CMK (cell line): ENCODE measurements at places on chromosomes 12 and 14.
A peak's percentile ranks its signal among the peaks of the same experiment; 100 is the strongest.

DNA sequence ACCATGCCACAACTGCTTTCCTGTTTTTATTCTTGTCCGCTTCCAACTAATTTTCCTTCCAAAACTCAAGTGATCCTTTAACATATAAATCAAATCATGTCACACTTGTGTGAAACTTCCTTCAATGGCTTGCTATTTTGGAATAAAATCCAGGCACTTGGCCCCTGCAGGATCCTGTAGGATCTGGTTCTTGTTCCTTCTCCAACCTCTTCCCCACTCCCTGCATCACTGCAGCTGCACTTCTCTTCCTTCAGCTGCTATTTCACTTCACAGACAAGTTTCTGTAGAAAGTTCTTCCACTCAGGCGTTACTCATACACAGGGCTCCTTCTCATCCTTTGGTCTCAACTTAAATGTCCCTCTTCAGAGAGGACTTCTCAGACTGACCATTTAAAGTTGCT is 239.7 kb upstream of the BTG1 start:
- DNase-seq = no peak

DNA sequence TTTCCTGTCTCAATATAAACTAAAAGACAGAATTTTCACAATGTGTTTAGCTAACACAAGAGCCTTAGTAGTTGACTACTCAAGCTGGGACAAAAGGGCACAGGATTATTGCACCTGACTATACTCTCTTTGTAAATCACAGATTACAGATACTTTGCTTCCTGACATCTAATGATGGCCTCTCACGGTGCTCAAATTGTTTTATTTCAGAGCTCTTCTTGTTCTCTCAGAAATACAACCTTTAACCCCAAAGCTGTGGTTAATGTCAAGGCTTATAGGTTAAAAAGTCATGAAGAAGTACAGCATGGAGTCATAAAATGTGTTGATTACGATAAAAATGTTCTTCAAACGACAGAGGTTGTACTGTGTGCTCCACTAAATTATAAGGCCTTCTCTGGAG is 89.9 kb upstream of the CPNE8 start:
- no peak for DNase-seq

DNA sequence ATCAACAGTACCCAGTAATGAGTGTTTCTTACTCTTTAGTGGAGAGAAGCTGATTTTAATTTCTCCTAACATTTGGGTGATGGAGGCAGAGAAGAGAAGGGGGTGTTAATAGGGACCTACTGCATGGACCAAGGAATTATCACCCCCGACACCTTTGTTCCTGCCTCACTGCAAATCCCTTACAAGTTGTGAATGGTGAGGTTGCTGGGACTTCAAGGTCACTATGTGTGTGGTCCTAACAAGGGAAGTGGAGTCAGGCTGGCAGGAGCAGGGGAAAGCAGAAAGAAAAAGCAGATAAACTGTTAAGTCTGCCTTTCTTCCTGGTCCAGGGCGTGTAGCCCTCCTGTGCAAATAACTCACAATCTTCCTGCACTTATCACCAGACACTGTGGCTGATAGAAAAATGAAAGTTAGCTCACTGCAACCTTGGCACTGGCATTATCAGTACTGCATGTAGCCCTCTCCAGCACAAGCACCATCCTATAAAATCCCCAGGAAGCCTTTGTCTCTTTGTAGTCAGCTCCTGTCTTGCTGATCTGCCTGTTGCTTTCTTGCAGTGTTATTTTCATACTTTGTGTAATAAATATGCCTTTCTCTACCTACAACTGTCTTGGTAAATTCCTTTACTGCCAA is 112.3 kb upstream of the DNM1L start:
- DNase-seq = no peak

DNA sequence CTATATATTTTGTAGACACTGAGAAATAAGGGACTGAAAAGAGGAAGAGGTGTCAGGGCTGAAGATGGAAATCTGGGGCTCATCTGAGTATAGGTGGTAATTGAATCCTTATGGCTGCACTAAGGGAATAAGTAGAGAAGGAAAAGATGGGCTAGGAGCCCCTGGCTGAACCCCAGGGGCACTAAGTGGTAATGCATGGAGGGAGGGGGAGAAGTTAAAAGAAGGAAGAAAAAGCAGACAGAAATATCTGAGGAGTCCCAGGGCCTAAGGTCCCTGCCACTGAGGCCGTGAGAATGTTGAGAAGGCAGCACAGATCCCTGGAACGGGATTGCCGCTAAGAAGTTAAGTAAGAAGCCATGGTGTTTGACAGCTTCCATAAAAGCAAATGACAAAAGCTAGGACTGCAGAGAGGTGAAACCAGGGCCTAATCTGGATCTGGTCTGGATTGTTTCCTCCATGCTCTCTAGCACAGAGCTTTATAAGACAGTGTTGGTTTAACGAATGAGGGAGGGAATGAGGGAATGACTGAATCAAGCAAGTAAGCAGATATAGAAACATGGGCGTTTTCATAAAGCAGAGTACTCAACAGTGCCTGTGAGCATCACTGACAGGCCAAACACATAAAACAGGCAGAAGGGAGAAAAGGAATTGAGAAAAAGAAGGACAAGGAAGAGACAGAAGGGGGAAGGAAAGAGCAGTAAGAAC is 92.9 kb downstream of the HMGA2 start:
- no peak for DNase-seq

GRCh38 chr12:52795694-52796428 is at the start of gene KRT3:
Gene KRT3, minus strand, starts transcription at chr12:52796117. Its CDS starts 75 bp downstream, at chr12:52796042.
- no peak for DNase-seq

GRCh38 chr12:77667101-77667500 is 163.6 kb upstream of the NAV3 start:
- no peak for DNase-seq

GRCh38 chr14:96497087-96497486 is 5.1 kb upstream of the PAPOLA start:
- DNase-seq = no peak

GRCh38 chr14:105128059-105128458 is 40.5 kb downstream of the JAG2 start:
- no peak for DNase-seq

DNA sequence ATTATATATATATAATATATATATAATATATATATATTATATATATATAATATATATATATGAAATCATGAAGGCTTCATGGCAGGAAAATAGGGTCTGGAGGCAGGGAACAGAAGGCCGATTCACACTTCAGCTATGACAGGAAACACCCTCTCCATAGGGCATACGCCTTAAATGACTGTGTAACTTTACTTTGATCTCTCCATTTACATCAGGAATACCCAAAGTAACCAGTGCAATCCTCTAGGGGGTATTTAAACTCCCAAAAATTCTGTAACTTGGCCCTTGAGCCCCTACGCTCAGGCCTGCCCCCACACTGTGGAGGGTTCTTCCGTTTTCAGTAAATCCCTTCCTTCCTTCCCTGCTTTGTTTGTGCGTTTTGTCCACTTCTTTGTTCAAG is 40.4 kb upstream of the PPP2R5C start:
- DNase-seq = no peak

DNA sequence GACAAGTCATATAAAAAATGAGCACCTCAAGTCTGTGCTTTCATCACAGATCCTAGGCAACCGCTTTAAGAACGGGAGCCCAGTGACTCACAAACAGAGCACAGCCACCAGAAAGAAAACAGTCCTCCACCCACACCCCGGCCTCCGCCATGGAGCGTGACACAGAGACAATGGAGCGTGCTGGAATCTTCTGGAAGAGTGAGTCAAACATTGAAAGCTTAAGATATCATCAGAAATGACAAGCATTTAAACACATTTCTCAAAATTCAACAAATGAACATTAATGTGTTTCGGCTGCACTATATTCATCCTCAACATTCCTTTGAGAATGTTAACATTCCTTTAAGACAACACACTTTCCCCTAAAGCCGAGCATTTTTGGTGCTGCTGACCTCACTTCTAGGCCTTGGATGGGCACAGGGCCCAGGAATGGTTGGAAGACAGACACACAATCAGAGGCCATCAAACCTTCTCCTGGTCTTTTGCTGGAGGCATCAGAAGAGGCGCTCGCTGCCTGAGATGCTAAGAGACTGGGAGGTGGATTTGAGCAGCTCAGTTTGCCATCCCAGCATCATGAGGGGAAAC is 23.6 kb upstream of the TMEM132D start:
- no peak for DNase-seq

DNA sequence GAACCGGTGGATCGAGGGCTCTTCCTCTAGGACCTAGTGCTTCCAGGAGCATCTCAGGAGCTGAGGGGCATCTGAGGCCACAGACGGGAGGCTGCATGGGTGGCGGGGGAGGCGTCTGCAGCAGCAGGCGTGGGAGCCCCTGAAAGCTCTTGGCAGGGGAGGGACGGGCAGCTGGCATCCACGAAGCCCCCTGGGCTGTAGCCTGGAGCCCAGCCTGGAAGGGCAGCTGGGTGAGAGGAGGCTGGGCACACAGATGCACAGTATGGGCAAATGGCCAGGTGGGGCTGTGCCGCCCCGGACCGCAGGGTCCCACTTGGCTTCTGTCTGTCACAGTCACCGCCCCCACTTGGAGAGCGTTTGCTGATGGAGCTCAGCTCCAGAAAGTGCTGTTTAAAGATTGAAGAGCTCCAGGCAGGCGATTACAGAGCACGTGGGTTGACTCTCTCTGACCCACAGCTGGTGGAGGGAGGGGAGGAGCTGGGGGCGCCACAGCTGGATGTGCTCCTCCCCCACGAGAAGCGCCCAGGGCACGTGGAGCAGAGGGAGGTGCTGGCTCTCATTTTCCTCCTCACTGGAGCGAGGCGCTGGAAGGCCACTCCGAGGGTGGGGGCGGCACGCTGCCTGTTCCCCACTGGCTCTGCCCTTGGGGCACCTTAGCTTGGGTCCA is 155.0 kb upstream of the C14orf180 start:
- DNase-seq = no peak

GRCh38 chr12:96495155-96495554 is 5.8 kb downstream of the CFAP54 start:
- no peak for DNase-seq

GRCh38 chr14:73007835-73008234 is 19.1 kb downstream of the ZFYVE1 start:
- no peak for DNase-seq

GRCh38 chr14:57634335-57634734 is 140.7 kb upstream of the CCDC198 start:
- DNase-seq = no peak

GRCh38 chr12:131258398-131258797 is 304.7 kb downstream of the ADGRD1 start:
- DNase-seq = no peak

- no peak for DNase-seq
These were observed 6.3 kb upstream of the PIP4K2C start for GRCh38 chr12:57584690-57585089.

DNA sequence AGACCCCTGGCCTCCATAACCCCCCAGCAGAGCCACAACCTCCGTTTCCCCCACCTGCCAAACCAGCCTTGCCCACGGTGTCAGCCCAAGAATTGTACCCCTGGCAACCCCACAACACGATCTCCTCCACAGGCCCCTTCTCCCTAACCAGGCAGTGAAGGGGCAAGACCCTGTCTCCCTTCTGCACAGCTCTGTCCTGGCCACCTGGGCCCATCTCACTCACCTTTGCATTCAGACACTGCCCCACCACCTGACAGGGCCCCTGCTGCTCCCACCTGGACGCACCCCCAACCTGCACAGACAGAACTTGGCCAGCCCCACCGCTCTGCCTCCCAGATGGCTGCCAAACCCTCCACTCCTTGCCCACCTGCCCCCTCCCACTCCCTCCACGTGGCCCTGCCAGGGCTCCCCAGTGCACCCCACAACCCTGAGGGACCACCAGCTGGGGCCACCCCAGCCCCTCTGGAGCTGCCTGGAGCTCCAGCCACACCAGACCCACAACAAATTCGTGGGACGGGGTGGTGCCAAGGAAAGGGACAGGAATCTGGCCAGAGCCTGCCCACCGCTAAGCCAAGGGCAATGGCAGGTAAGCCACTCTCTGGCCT is 11.8 kb downstream of the AHNAK2 start:
- DNase-seq = no peak

GRCh38 chr14:68822132-68822651 is 29.3 kb upstream of the ZFP36L1 start:
- no peak for DNase-seq

- peak; percentile 33 for DNase-seq
These were observed at the start of gene CFL2 for GRCh38 chr14:34714320-34715126. Gene CFL2, minus strand, starts transcription at chr14:34714593. Its CDS starts 53 bp downstream, at chr14:34714540.

GRCh38 chr12:123801573-123802178 is 39.6 kb downstream of the DNAH10 start:
- DNase-seq = no peak

GRCh38 chr12:109192358-109192757 is 76.0 kb downstream of the ACACB start:
- DNase-seq = no peak
